ENCODE measurements at places on chromosomes 3 and 15.

DNA sequence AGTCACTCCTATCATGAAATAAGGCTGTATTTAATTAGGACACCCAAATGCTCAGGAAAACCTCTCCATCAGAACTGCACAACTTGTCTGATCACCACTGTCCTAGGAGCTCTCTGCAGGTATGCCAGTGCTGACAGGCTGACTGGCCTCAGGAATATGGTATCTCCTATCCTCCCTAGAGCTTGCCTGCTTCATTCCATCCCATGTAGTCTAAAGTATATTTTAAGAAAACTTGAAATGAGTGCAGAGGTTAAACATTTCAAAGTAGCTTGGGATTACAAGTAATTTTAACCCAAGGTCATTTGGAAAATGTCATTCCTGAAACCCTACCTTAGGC is 23.7 kb downstream of the FILIP1L start:
- ATAC-seq = no peak

DNA sequence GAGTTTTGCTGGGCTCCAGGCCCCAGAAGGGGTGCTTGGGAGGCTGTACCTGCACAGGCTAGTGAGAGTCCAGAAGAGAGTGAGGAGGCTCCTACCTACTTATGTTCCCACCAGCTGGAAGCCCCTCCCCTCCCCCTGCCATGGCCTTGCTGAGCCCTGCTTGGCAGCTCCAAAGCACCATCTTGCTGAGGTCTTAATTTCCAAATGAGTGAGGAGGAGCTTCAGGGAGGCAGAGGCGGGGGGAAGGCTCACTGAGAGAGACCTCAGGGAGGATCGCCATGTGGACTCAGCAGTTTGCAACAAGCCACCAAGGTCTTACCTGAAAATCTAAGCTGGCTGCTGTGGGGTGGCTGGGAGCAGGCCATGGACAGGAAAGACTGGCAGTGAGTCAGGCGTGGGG is 8.7 kb upstream of the CACNA2D2 start:
- no peak for ATAC-seq

GRCh38 chr3:44562147-44562546 is 7.2 kb downstream of the ZKSCAN7 start:
- ATAC-seq = no peak

DNA sequence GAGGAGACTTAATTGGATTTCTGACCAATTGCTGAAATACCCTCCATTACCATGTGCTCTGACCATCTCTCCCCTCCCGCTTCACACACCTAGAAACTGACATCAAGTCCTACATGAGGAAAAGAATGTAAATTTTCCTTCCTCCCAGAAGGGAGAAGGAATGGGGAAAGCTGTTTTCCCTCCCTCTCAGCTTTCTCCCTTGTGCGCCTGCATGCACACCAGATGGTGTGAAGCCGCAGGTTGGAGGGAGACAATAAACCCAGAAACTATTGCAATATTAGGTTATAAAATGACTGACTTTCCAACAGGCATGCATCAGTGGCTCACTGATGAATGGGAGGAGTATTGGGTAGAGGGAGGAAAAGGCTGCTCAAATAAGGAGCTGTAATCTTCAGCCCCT is 50.9 kb downstream of the MB21D2 start:
- no peak for ATAC-seq

DNA sequence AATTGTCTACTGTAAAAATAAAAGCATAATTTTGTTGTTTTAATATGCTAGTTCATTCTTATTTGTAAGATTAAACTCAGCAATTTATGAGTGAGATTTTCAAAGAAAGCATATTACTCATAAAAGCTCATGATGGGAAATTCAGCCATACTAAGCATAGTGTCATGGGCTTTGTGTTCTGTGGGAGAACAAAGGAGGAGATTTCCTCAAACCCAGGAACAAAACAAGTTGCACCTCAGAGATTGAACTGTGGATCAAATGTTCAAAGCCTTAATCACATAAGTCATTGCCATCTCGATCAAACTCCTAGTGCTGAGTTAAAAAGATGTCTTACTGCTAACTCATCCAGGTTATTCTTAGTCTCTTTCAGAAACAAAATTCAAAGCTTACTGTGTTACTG is 85.6 kb upstream of the PDZRN3 start:
- no peak for ATAC-seq

GRCh38 chr3:188326968-188327367 is 173.0 kb downstream of the LPP start:
- ATAC-seq = peak; percentile 44

GRCh38 chr3:169327546-169328356 is 335.8 kb downstream of the MECOM start:
- ATAC-seq = peak; percentile 39

GRCh38 chr3:123805504-123805903 is 78.6 kb downstream of the MYLK start:
- no peak for ATAC-seq

DNA sequence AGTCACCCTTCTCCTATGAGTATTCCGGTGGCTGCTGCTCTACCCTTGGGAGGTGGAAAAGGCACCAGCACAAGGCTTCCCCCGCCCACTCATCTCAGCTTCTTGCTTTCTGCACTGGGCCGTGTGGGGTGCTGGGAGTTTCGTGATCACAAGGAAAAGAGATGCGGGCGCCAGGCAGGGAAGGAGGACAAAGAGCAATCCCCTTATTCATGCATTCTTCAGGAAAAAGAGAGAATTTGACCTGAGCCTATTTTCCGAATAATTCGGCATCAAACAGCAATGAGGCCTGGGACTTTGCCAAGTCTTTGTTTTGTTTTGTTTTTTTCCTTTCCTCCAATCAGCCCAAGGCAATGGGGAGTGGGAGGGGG is 102.2 kb upstream of the LPP start:
- peak; percentile 50 for ATAC-seq

GRCh38 chr3:32239307-32240158 is 1.1 kb downstream of the CMTM8 start:
- peak; percentile 9 for ATAC-seq

- no peak for ATAC-seq
Observed at GRCh38 chr15:59140422-59141226, 35.7 kb downstream of the CCNB2 start.
